ENCODE measurements at places on chromosomes 11 and 22.

DNA sequence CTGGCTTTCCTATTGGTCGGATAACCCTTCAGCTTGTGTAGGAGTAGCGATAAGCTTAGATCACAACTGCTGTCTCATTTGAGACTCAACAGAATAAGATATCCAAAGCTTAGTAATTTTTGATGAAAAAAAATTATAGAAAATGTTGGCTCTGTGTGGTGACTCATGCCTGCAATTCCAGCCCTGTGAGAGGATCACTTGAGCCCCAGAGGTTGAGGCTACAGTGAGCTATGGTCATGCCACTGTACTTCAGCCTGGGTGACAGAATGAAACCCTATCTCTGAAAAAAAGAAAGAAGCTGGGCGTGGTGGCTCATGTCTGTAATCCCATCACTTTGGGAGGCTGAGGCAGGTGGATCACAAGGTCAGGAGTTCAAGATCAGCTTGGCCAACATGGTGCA lies 55.6 kb upstream of the RRM1 start:
- no peak for DNase-seq

DNA sequence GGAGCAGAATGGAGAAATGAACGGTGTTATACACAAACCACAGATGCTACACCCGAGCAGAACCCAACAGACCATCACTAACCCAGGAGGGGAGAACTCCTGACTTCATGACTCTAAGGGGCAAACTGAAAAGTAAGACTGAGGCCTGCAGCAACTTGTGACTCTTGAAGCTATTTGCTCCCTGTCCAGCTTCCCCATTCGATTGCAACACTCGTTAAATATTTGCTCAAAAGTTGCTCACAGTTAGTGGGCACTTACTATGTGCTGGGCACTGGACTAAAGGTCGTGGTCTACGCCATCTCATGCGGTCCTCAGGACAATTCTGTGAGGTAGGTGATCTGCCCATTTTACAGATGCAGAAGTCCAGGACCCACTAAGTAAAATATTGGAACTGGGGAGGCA lies 9.5 kb upstream of the ADA2 start:
- no peak for DNase-seq

DNA sequence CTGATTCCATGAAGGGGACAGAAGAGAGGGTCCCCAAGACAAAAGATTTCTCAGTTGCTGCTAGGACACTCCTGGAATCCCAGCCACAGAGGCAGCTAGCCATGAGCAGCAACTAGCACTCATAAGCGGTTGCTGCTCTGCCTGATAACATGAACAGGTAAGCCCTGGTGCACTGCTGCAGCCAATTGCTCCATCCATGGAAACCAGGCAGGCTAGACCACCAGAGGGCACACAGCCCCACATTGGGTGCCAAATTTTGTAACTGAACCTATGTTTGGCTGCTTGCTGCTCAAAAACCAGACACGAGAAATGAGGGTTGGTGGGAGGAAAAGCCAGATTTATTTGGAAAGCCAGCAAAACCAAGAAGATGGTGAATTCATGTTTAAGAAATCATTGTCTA lies 21.9 kb upstream of the QSER1 start:
- DNase-seq: peak; percentile 11

- DNase-seq: no peak
Observed at GRCh38 chr11:44016546-44017442, 31.0 kb upstream of the ACCSL start.

DNA sequence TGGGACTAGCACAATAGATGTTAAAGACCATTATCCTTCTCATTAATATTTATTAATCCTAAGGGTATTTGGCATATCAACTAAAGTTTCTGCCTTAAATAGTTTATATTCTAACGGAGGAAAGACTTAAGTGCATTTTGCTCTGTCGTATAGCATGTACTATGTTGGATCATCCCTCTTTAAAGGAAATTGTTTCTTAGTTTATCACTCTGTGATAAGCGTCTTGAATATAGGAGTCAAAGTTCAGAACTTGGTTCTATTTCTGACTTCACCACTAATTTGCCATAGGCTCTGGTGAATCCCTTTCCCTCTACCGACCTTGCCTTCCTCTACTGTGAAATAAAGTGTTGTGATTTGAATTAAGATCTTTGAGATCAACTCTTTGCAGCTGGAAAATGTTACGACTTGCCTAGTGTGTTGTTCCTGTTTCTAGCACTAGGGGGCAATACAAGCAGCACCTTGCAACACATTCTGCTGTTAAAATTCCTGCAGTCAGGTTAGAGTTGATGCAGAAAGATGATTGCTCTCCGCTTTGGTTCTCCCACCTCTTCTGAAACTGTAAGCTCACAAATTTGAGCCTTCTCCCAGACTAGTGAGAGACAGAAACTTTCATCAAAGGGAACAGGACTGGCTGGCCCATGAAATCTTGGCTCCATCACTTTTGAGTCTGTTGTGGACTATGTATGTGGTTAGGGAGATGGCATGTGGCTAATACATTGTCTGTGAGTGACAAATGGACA lies 27.8 kb upstream of the ZNRF3 start:
- peak; percentile 62 for DNase-seq

Measured in activated CD4-positive, alpha-beta T cell treated with anti-CD3 and anti-CD28 coated beads, Interleukin-2, amount 10 ng/mL, durations not matched to agents 7 days and 5 days (primary cell).